CD4-positive, alpha-beta memory T cell (primary cell): ENCODE measurements at places on chromosomes 6 and 20.

DNA sequence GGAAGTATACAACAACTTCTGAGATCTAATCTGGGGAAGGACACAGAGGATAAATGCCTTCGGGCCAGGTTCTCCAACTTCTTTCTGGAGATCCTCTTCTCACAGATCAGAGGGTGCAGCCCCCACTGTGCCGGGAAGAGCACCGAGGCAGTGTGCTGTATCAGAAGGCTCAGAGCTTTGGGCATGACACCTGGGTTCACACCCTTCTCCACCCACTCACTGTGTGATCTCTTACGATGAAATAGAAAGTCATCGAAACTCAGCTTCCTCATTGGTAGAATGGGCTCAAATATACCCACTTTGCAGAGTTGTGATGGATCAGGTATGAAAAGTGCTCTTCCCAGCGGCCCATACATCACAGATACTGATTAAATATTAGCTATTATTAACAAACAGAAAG, 347.5 kb upstream of the SOX4 start:
- no peak overlapping the region for H3K4me3 ChIP-seq
- H3K27me3 ChIP-seq = no peaks in the 10 kb centered on the region
- no peak for DNase-seq
- H3K27ac ChIP-seq = no peak overlapping the region
- H3K4me1 ChIP-seq = no peaks in the 10 kb centered on the region

- DNase-seq = no peak
- H3K36me3 ChIP-seq = no peaks in the 10 kb centered on the region
- no peak overlapping the region for H3K4me3 ChIP-seq
Measured at GRCh38 chr20:2849529-2849928, 9.0 kb downstream of the VPS16 start.

GRCh38 chr6:148816117-148816516, 69.3 kb downstream of the UST start:
- H3K4me1 ChIP-seq = no peaks in the 10 kb centered on the region
- H3K27me3 ChIP-seq = no peaks in the 10 kb centered on the region
- H3K4me3 ChIP-seq = no peak overlapping the region
- H3K27ac ChIP-seq = no peak overlapping the region
- H3K36me3 ChIP-seq = no peaks in the 10 kb centered on the region

GRCh38 chr20:34874094-34874654, 1.5 kb upstream of the GGT7 start:
- no peak overlapping the region for H3K27ac ChIP-seq
- H3K36me3 ChIP-seq = no peaks in the 10 kb centered on the region
- no peak overlapping the region for H3K4me3 ChIP-seq
- DNase-seq = no peak
- peaks cover 54% of the 10 kb centered on the region for H3K4me1 ChIP-seq

- H3K27ac ChIP-seq = no peak overlapping the region
- H3K4me3 ChIP-seq = no peak overlapping the region
Measured at GRCh38 chr6:45922728-45923351, 92.8 kb downstream of the CLIC5 start.

DNA sequence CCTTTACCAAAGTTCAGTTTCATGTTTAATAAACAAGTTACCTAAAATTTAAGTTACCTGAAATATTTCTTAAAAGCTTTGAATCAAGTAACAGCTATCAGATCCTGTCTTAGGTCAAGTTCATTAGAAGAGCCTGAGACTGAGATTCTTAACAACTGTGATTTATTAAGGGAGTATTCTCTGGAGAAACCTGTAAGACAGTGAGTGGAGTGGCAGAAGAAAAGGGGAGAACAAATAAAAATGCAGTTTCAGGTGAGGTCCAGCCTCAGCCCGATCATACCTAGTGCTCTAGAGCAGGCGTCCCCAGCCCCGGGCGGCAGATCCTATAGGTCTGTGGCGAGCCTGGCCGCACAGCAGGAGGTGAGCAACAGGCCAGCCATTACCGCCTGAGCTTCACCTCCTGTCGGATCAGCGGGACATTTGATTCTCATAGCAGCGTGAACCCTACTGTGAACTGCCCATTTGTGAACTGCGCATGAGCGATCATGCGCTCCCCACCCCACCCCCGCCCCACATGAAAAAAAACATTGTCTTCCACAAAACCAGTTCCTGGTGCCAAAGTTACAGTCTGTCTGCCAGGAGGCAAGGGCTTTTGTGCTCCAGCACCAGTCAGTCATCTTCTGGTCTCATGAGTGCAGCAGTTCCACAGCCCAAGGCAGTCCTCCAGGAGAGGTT, 59.2 kb upstream of the ADGRB3 start:
- DNase-seq = no peak
- H3K36me3 ChIP-seq = no peaks in the 10 kb centered on the region
- no peak overlapping the region for H3K27ac ChIP-seq
- H3K27me3 ChIP-seq = no peaks in the 10 kb centered on the region
- no peaks in the 10 kb centered on the region for H3K4me1 ChIP-seq

DNA sequence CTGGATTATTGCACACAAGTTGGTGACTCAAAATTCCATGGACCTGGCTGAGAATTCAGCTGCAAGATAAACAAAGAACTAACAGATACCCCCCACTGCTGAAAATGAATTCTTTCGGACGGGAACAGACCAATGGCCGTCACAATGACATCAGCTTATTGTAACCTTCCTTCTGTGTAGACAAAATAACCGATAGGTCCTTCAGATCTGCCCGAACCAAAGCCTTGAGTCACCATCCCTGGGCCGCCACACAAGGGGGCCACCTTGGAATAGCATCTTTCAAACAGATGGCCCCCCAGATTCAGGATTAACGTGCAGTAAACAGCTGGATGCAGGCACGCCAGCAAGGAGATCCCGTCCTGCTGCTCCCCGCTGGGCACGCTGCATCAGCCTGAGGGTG, 214.0 kb upstream of the EXOC2 start:
- H3K27me3 ChIP-seq = no peaks in the 10 kb centered on the region
- H3K4me1 ChIP-seq = no peaks in the 10 kb centered on the region

GRCh38 chr20:5548902-5549599, 201.2 kb upstream of the SHLD1 start:
- H3K4me3 ChIP-seq = no peak overlapping the region
- peaks cover 53% of the 10 kb centered on the region for H3K36me3 ChIP-seq

- H3K4me1 ChIP-seq = no peaks in the 10 kb centered on the region
- no peaks in the 10 kb centered on the region for H3K27me3 ChIP-seq
- no peak overlapping the region for H3K4me3 ChIP-seq
- H3K36me3 ChIP-seq = no peaks in the 10 kb centered on the region
- no peak for DNase-seq
Measured at GRCh38 chr20:40744072-40744817, 55.2 kb upstream of the MAFB start.

DNA sequence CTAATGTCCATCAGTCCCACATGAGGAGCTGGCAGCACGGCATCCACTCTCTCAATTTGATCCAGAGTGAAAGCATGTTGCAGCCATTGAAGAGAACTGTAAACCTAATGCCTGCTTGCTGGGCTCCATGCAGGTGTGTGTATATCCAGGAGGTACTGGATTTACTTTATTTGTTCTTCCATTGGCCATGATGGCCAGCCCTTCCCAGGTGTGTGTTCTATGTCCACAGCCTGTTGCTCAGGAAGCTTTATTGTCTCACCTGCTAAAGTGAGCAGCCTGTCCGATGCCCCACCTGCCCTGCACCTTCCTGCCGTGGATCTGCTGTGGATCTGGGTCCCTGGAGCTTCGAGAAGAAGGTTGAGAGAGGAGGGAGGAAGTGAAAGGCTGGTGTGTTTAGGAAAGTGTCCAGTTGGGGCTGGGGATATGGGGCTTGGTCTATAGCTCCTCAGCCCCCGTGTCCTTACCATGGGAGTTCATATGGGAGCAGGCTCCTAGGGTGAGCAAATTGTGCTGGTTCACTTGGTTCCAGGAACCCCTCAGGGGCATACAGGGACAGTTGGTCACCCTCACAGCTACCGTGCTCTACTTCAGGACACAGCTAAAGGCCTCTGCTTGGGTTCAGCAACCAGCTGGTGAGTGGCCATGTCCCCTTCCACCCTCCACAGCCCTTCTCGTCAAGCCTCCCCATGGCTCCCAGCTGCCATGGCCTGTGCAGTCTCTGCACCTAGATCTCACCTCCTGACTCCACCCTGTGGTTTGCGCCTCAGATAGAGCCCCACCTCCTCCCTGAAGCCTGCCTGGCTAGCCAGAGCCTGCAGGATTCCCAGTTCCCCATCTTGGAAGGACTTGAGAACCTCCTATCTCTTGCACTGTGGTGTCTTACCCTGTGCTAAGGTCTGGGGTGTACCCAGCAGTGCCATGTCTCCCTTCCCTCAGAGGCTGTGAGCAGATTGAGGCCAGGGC, 12.7 kb downstream of the TREML2 start:
- no peaks in the 10 kb centered on the region for H3K36me3 ChIP-seq
- H3K4me3 ChIP-seq = no peak overlapping the region
- no peak for DNase-seq
- H3K27me3 ChIP-seq = no peaks in the 10 kb centered on the region

DNA sequence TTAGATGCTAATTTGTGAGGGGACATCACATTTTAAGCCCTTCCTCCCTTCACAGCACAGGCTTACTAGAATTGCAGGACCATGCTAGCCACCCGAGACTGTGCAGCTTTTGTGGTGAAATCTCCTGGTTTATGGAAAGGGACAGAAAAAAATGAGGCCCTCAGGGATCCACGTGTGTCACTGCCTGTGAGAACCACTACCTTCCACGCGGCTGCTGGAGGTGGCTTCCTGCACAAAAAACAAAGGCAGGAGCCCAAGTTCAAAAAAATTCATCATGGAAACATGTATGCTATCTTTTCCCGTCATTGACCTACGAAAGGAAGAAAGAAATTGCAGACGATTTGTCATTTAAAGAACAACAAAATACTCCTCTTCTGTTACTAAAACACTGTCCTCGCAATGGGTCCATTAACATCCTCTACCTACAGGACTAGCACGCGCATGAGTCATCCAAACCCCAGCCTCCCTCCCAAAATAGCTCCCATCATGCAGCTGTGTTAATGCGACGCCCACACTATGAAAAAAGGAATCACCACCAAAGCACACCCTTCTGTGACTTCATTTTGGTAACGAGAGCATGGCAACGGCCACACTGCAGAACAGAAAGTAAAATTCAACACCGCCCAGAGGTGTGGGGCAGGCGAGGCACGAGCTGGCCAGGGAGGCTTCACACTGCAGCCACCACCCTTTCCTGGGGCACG, 45.7 kb downstream of the RAMACL start:
- no peak overlapping the region for H3K4me3 ChIP-seq
- no peaks in the 10 kb centered on the region for H3K36me3 ChIP-seq
- peak overlapping the region; percentile 66 for H3K27ac ChIP-seq

GRCh38 chr20:37351689-37352607, 6.0 kb downstream of the SRC start:
- H3K4me1 ChIP-seq = no peaks in the 10 kb centered on the region
- H3K27ac ChIP-seq = no peak overlapping the region
- H3K36me3 ChIP-seq = no peaks in the 10 kb centered on the region

- H3K27me3 ChIP-seq = no peaks in the 10 kb centered on the region
- H3K36me3 ChIP-seq = no peaks in the 10 kb centered on the region
- no peak overlapping the region for H3K27ac ChIP-seq
Measured at GRCh38 chr20:48298851-48299484, 513.7 kb upstream of the SULF2 start.

DNA sequence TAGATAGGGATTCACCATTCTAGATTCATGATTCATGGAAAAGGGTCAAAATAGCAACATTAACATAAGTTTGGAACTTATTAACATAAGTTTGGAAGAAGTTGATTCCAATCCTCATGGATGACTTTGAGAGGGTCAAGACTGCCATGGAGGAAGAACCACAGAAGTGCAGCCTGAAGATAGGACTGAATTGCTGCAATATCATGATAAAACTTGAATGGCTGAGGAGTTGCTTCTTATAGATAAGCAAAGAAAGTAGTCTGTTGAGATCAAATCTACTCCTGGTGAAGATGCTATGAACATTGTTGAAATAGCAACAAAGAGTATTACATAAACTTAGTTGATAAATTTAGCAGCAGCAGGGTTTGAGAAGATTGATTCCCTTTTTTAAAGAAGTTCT, 62.2 kb downstream of the GMDS start:
- H3K36me3 ChIP-seq = no peaks in the 10 kb centered on the region
- no peak overlapping the region for H3K4me3 ChIP-seq
- DNase-seq = no peak

DNA sequence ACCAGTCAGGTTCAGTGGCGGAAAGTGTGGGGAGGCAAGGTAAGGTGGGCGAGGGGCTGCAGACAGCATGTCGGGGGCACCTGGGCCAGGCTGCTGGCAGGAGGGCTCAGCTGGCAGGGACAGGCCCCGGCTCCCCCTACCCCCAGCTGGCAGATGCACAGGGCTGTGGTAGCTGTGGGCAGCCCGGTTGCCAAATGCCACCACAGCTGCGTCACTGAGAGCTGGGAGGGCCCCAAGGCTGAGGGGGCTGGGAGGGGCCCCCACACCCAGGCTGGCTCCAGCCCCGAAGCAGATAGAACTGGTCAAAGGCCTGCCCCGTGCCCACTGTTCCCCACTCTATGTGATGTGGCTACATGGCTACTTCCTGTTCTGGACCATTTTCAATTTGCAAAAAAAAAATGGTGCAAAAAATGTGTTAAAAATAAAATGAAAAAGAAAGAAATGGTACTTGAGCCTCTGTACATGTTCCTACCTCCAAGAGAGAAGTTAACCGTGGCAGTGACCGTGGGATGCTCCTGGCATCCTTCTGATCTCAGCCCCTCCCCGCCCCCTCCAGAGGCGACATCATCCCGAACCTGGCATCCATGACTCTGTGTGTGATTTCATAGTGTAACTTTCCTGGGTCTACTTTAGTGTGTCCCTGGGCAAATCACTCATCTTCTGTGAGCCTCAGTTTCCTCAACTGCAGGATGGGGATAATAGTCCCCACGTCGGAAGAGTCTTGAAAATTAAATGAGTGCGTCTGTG, 64.4 kb downstream of the UBE2V1 start:
- H3K4me1 ChIP-seq = no peaks in the 10 kb centered on the region
- no peak overlapping the region for H3K27ac ChIP-seq
- no peaks in the 10 kb centered on the region for H3K27me3 ChIP-seq
- H3K36me3 ChIP-seq = no peaks in the 10 kb centered on the region
- no peak for DNase-seq

DNA sequence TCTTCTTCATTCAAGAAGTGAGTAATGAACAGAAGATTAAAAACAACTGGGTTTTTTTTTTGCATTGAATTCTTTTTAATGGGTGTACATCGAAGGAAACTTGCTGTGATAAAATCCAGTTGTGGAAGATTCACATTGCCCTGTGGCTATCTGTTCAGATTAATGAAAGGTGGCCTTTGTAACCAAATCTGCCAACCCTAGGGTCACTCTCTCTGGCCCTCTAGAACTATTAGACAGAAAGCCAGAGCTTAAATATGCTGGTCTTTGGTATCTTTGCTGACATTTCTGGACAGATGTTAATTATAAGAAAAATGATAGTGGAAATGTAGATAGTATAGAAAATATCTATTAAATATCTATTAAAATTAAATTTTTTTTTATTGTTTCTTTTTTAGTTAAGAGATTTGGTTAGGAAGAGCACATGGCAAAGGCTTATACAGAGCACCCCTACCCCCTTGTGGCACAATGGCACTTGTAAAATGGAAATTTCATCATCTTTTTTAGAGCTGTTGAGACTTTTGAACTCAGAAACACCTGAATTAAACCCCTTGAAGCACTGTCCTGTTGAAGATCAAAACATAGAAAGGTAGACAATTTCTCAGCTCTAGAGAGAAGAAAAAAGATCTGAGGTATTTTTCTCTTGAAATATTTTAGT, 572.5 kb downstream of the PKHD1 start:
- no peaks in the 10 kb centered on the region for H3K27me3 ChIP-seq
- no peak overlapping the region for H3K4me3 ChIP-seq
- H3K27ac ChIP-seq = no peak overlapping the region

GRCh38 chr6:105872249-105872648, 213.9 kb upstream of the PRDM1 start:
- no peaks in the 10 kb centered on the region for H3K4me1 ChIP-seq
- H3K36me3 ChIP-seq = no peaks in the 10 kb centered on the region
- DNase-seq = no peak
